ENCODE measurements at places on chromosomes 16 and 17.

- DNase-seq = peak; percentile 29
These were observed 13.5 kb downstream of the SOX8 start for GRCh38 chr16:995087-995486.

- DNase-seq = no peak
These were observed 99.8 kb upstream of the TBX2 start for GRCh38 chr17:61299517-61300513.

- DNase-seq = no peak
These were observed at the start of gene OR1F1 for GRCh38 chr16:3187798-3188674. TSS of gene OR1F1 (plus strand) at chr16:3188204.

GRCh38 chr17:43669971-43670644, 8.4 kb upstream of the MEOX1 start:
- peak; percentile 26 for DNase-seq

DNA sequence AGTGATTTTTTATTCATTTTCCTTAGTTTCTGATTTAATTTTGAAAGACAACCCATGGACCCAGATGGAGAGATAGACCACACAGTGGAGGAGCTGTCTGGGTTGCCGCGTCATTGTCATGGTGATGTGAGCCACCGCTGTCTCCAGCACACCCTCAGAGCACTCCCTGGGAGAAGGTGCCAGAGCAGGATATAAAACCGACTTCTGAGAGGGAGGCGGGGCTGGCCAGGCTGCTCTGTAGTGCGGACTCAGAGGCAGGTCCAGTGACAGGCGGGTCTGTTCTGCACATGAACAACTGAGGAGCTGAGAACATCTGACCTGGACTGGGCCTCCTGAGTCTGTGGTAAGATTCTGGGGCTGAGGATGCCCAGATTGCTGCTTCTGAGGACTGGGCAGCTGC, 216.3 kb upstream of the NLRP1 start:
- DNase-seq = no peak

- peak; percentile 5 for DNase-seq
These were observed 116.5 kb upstream of the ADAMTS18 start for GRCh38 chr16:77551357-77551756.

- DNase-seq = no peak
These were observed 8.4 kb upstream of the CRYBA1 start for GRCh38 chr17:29238133-29238850.

DNA sequence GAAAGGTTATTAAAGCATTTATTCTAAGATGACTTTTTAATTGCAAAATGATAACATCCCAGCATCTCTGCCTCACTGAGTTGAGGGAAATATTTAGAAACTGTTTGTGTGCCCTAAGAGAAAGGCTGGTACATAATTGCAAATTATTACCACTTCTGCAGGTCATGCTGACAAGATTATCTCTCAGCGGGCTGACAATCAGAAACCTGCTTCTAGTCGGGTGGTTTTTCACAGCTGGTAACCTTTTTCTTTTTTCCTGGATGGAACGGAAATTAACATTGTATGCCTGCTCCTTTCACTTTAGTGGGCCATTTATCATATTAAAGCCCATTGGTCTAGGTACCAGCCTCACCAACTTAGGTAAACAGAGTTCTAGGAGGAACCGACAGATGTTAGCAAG, 17.0 kb upstream of the NUDT7 start:
- DNase-seq = no peak

- DNase-seq = no peak
These were observed 328.7 kb downstream of the WWOX start for GRCh38 chr16:78428193-78428592.

GRCh38 chr16:6447021-6447790, 885.4 kb upstream of the RBFOX1 start:
- DNase-seq = no peak

DNA sequence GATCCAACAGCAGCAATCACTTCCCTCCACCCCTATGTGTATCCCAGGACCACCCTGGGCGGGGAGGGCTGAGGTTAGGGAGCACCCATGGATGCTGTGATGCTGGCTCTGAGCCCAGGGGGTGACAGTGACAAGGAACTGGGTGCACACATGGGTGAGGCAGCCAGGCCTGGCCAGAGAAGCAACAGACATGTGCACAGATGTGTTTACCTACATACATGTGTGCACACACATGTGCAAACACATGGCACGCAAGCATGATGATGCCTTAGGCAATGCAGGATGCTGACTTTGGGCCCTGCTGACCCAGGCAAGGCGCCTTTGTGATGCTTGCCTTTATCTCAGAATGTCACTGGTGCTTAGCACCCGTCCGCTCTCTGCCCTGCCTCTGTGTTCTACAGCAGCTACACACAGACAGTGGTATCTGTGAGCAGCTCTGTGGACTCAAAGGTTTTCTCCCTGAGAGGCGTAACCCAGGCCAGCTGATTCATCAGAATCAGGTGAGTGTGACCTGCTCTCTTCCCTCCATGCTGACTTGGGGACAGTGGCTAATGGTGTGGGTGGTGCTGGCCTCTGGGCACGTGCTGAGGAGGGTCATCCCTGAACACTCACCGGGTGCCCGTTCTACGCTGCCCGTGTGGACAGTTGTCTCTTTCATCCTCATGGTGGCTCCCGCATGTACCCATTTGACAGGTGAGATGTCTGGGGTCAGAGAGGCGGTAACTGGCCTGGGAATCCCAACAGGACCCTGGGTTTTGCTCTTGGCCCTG, 38.5 kb upstream of the KSR1 start:
- DNase-seq = no peak

DNA sequence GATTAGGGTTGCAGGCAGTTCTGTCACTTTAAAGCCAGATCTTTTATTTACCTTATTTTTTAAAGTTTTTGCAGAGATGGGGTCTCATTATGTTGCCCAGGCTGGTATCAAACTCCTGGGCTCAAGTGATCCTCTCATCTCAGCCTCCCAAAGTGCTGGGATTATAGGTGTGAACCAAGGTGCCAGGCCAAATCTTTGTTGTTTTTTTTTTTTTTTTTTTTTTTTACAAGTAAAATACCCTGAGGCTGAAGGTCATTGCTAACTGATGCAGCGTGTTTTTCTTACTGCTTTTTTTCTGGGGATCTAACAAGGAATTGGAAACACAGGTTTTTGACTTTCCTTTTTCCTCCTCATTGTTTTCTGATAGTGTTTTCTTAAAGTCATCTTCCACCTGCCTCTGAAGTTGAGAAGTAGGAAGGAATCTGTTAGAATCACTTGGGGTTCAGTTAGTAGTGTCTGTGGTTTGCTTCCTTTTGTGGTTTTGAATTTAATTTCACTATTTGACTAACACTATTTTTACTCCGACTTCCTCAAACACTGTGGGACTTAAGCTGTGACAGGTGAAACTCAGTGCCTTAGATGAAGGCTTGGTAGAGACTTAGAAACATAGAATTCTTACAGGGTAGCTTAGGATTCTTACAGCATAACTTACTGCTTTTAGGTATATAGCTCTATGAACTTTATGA, 22.2 kb downstream of the CLTC start:
- DNase-seq = no peak

DNA sequence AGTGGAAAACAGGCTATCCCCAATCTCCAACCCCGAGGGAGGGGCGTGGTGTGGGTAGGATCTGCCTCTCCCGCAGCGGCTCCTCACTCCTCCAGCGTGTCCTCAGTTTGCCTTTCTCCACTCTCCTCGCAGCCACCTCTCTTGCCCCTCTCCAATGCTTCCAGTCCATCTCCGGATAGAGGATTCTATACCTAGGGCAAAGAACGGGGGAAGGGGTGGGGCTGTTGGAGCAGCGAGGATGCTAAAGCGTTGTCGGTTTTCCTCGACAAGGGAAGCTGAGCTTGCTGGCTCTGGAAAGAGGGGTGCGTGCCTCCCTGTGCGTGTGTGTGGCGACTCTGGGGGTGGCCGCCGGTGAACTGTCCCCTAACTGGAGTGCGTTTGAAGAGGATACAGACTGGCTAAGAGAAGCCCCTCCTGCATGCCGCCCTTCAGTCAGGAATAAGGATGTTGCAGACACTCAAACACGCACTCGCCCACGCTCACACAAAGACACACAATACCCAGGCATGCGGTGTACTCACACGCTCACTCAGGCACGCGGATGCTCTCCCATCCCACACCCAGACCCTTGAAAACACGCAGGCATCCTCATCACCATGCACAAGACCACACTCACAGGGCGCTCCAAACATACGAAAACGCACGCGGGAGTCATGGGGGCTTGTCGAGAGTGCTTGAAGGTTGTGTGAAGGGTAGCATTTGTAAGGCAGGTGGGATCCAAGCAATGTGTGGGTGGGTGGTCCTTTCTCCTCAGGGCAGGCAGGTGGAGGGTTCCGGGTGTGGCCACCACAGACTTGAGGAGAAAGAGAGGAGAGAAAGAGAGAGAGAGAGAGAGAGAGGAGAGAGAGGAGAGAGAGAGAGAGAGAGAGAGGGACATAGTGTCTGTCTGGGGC, 655 bp upstream of the GPR139 start:
- no peak for DNase-seq

DNA sequence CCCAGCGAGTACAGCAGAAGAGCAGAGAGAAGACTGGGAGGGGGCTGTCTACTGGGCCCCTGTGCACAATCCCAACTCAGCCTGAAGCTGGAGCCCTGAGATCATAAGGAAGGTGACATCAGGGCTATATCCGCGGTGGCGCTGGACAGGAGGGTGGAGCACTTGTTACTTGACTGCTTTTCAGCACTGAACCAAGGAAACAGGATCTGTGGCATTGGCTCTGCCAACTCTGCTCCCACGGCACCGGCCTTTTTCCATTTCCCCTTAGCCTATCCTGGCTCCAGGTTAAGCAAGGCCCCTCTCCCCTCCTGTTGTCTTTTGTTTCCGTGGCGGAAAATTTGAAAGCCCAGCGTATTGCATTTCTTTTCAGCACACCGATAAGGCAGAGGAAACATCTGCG, 125.0 kb upstream of the IRX3 start:
- DNase-seq = no peak

GRCh38 chr16:27112093-27112811, 45.5 kb downstream of the C16orf82 start:
- no peak for DNase-seq

GRCh38 chr17:48954300-48954755, 9.7 kb upstream of the SNF8 start:
- DNase-seq = peak; percentile 41

DNA sequence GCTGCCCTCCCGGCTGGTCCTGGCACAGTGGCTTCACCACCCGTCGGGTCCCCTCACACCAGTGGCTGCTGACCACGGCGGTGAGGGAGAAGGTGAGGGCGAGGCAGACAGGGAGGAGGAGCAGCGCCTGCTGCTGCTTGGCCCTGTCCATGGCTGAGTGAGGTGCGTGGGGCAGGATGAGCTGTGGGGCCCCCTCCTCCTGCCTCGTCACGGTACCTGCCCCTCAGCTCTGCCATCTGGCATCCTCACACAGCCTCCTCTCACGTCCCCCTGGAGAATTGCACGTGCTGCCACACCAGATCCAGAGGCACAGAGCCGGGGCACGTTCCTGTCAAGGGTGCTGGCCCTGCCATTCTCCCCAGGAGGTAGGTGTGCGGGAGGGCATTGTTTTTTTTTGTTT, at the start of gene GSG1L2:
Gene GSG1L2 (minus strand): TSS at position 159 of the 400 bp plus-strand sequence. CDS start 8 bp downstream, at position 151.
- no peak for DNase-seq

GRCh38 chr16:7628981-7629380, 296.3 kb downstream of the RBFOX1 start:
- no peak for DNase-seq

GRCh38 chr16:70703041-70703834, 17.4 kb upstream of the MTSS2 start:
- DNase-seq = peak; percentile 56

- DNase-seq = peak; percentile 4
These were observed 744 bp upstream of the GGNBP2 start for GRCh38 chr17:36544044-36544306.

DNA sequence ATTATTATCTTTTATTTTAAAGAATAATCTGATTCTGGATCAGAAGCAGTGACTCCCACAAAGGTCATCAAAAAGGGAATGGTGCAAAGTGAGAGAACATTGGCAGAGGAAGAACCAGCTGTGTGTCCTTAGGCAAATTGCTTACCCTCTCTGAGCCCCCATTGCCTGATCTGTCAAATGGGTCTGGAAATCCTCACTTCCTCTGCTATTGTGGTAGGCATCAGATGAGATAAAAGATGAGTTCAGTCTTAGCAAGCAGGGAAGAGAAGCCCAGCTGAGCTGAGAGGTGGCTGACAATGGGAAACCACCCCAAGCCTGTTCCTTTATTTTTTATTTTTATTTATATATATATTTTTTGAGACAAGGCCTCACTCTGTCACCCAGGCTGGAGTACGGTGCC, 24.2 kb upstream of the PLCG2 start:
- DNase-seq = no peak

DNA sequence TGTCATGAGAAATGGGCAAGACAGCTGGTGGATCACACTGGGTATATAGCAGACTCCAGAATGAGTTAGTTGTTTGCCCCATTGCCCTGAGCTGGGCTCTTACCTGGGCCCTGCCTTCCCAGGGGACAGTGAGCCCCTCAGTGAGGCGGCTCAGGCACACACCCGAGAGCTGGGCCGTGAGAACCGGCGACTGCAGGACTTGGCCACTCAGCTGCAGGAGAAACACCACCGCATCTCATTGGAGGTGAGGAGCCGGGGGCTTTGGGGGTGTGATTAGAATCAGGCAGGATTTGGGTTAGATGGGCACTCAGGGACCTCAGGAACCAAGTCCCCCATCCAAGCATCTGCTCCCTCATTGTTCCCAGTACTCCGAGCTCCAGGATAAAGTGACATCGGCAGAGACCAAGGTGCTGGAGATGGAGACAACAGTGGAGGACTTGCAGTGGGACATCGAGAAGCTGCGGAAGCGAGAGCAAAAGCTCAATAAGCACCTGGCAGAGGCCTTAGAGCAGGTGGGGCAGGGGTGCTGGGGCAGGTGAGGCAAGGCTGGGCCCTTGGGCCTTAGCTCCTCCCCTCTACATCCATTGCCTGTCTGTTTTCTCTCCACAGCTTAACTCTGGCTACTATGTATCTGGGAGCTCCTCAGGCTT, 2.8 kb downstream of the RNF40 start:
- no peak for DNase-seq

All from skeletal muscle cell (primary cell).